Kidney epithelial cell (primary cell): ENCODE measurements at places on chromosomes 1 and 21. TPM values are rescaled to one million over a fixed set of nuclear protein-coding genes. Genes with fewer than 3 reads are reported as not detected.

The ACTL8 gene
- 0.17 TPM in 1 of 2 replicates, not detected in the other for total RNA-seq

DNA sequence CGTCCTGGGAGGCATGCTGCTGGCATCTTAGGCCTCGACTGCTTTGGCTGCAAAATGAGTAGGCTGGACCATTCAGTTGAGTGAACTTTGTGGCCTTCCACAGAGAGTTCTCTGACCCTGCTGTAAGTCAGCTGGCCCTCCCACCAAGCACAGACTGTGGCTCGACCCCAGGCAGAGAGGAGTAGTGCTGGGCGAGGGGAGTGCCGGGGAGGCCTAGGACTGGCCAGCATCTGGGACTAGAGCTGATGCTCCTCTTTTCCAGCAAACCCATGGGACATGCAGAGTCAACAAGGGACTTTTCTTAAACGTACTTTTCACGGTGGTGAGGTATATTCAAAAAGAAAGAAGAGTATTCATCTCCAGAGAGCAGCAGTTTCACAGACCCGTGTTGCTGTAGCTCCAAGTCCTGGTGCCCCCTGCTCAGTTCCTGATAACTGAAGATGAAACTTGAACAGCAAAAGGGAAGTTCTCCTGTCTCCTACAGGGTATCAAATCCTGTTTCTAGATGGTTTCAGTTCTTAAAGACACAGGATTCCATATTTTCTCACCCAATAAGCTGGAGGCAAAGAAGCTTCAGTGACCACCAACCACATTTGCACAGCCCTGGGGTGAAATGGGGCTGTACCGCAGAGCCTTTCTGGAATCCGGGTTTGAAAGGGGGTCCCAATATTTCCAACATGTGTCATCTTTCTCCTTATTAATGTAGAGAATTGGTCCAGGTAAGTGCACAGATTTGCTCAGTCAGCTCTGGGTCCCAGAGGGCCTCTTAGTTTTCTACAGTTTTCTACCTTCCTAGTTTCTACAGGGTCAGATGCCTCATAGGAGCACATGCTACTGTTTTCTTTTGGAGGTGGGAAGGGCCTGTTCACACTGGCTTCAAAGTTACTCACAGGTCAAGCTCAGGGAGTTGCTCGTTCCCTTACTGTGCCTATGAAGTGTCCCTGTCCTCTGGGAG, 20.9 kb downstream of the BATF3 start:
- no peak for DNase-seq

The LRRIQ3 gene
- 0.82 and 1.9 TPM in 2 replicates for total RNA-seq

DNA sequence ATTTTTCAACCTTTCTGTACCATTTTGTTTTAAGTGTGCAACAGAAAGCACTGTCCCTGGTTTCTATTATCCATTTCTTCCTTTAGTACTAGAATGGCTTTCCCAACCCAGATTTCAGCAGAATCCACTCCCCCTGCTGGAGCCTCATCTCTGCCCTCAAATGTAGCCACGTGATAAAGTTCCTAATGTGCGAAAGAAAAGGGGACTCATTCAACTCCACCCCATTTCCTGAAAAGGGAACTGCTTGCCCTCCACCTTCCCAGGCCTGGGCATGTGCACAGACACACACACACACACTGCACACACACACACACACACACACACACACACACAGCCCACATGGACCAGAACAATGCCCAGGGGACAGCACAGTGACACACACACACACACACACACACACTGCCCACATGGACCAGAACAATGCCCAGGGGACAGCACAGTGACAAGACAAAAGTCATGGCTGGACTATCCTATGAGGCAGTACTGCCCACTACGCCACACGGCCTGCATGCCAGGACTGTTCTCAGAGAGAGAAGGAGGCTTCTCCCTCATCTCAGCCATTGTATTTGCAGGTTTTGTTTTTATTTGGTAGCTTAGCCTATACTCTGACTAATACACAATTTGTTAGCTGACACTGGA, 33.2 kb downstream of the PACC1 start:
- DNase-seq = no peak

- DNase-seq = no peak
Measured at GRCh38 chr1:93990010-93990409, 80.8 kb upstream of the GCLM start.

DNA sequence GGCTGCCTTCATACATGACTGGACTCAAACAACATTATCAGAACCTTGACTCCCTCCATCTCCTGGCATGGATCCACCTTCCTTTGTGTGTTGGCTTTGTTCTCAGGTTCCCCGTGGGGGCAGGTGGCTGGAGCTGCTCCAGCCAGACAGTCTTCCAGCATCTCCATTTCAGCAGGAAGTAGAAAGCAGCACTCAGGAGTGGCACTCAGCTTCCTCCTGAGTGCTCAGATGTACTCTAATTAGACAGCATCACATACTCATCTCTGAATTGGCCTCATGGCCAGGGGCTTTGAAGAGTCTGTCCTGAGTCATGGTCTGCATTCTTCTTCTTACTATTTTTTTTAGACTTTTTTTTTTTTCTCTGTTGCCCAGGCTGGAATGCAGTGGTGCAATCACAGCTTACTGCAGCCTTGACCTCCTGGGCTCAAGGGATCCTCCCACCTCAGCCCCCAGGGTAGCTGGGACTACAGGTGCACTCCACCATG, 27.9 kb downstream of the OVAAL start:
- DNase-seq = peak; percentile 89

GRCh38 chr1:64223329-64224151, 20.1 kb downstream of the UBE2U start:
- peak; percentile 53 for DNase-seq

DNA sequence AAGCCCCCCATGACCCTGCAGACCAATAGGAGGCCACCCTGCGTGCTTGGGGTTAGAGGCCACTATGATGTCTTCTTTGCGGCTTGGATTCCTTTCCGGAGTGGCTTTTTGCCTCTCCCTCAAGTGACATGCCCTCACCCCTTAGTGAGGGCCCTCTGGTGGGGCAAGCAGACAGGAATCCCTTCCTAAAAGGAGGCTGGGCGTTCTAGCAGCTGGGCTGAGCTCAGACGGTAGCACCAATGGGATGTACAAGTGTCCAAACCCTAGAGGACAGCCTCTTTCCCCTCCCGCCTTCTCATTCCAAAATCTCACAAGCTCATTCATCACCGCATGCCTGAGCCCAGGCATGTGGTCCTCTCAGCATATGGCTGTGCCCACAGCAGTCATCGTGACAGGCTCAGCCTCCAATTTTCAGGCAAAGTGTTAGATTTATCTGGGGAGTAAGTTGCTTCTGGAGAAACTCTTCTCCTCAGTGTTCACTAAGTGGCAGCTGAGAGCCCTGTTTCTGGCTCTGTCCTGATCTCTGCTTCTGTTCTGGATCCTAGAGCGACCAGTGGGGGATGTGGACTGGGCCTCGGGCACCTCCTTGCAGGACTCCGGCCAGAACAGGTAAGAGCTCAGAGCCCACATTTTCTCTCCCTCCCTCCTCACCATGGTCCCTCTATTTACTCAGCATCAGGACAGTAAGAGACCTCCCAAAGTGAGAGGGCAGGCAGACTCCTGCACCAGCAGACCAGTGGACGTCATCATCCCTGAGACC, 4.8 kb downstream of the KIAA1614 start:
- DNase-seq = no peak

GRCh38 chr1:7223334-7224080, 438.3 kb downstream of the CAMTA1 start:
- DNase-seq = peak; percentile 35

The CFHR4 gene
- total RNA-seq = not detected in 2 replicates

DNA sequence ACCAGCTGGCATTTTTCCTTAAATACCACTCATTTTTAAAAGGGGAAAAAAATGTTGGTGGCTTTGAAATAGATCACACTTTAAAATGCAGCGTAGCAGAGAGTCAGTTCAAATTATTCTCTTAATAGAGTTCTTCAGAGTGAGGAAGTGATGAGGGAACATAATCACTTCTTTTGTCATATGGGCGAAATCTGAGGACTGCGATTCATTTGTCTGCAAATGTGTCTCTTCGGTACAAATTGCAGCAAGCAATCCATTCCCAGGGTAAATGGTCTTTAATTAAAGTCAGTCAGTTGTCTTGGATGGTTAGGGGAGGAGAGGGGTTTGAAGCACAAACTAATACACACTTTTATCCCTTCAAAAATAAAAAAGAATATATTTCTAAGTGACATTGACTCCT, 86.0 kb upstream of the SELENON start:
- DNase-seq = no peak

- DNase-seq = no peak
Measured at GRCh38 chr1:8874230-8875201, 4.0 kb downstream of the ENO1 start.

DNA sequence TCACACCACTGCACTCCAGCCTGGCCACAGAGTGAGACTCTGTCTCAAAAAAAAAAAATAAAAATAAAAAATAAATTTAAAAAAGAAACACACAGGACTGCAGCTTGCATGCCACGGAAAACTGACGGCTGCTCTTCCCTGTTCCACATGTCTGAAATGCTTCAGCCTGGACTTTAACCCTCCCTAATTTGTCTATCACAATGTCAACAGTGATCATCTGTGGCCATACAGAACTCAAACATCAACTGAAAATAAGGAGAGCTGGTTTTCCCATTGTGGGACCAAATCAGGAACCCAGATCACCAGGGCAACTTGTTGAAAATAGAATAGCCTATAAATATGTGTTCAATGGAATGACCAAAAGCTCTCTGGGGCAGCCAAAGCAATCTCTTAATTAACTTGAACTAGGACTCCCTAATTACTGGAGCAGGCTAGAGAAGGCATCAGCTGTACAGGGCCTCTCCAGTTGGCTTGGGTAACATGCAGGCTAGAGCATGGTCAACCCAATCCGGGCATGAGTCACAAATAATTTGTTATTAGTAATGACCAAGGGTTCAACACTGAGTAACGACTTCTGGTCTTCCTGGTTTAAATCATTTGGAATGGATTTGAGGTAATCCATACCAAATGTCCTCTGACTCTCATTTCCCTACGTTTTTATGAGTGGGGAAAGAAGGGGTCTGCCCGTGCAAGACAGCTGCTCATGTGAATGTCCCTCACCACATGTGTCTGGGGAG, 62.7 kb upstream of the KAZN start:
- no peak for DNase-seq

DNA sequence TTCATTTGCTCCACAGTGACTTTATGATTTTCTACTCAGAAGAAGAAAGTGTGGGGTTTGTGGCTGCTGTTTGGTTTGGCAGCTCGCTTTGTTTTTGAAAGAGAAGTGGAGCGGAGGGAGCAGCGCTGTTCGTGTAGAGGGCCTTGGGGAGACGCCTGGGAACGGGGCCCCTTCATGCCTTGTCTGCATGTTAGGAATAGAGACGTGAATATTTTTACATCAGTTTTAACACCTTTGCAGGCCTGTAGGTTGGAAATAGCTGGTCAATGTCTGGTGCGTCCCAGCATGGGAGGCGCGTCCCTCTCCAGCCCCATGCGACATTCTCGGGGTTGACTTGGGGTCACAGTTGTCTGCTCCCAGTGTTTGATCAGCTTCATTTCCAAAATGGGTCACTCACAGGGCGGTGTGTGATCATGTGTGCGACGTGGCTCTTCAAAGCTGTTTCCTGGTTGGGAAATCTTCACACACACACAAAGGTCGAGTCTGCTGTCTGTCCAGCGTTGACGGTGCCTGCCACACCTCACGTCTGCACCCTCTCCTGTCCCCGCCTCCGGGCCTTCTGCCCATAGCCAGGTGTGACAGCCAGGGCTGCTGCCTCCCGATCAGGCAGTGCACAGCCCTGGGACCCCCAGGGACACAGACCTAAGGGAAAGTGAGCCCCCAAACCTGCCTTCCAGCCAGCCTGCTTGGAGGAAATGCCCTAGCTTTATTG, 149.2 kb downstream of the PSMG1 start:
- no peak for DNase-seq

DNA sequence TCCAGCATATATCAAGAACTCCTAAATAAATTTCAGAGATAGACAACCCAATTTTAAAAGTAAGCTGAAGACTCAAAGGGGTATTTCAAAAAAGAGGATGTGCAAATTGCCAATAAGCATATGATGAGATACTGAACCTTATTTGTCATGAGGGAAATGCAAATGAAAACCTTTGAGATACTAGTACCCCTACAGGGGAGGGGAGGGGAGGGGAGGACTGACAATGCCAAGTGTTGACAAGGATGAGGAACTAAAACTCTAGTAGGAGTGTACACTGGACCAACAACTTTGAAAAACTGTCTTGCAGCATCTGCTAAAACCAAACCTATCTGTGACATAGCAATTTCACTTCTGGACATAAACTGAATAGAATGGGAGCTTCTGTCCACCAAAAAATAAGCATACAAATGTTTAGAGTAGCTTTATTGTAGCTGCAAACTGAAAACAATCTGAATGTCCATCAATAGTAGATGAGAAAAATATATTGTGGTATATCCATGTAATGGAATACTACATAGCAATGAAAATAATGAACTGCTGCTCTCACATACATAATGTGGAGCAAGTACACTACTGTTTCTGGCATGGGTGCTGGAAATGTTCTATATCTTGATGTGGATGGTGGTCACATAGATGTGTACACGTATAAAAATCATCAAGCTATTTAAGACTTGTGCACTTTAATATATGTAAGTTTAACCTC, 57.2 kb downstream of the CDK18 start:
- no peak for DNase-seq

DNA sequence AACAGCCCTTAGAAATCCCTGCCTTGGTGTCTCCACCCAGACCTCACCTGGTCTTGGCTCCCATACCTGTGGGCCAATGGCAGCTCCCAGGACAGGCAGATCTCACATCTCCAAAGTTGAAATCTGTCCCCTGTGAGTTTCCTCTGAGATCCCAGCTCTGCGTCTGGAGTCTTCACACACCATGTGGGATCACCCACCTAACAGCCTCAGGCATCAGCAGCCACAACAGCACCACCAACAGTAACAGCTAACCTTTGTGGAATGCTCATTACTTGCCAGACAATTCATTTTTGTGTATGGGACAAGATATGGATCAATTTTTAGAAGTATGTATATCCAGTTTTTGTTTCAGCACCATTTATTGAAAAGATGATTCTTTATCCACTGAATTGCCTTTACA, 523.2 kb downstream of the MATN1 start:
- no peak for DNase-seq

DNA sequence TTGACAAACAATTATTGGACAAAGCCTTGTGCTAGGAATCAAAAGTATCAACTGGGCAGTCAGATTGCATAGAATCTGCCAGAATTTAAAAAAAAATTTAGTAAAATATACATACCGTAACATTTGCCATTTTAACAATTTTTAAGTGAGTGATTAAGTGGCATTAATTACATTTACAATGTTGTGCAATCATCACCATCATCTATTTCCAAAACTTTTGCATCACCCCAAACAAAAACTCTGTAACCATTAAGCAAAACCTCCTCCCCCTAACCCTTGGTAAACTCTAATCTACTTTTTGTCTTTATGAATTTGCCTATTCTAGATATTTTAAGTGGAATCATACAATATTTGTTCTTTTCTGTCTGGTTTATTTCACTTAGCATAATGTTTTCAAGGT, 182.8 kb downstream of the LMO4 start:
- no peak for DNase-seq

The RORC gene
- total RNA-seq = 0.17 TPM in 1 of 2 replicates, not detected in the other

GRCh38 chr1:119485201-119485600, 21.8 kb upstream of the HSD3B1 start:
- no peak for DNase-seq

The AXDND1 gene
- 0.34 and 0.50 TPM in 2 replicates for total RNA-seq

The MAEL gene
- total RNA-seq = 0.33 TPM in 1 of 2 replicates, not detected in the other

The SLFNL1 gene
- total RNA-seq = 0.41 TPM in 1 of 2 replicates, not detected in the other

- DNase-seq = no peak
Measured at GRCh38 chr1:5430911-5431697, 561.1 kb downstream of the NPHP4 start.

- no peak for DNase-seq
Measured at GRCh38 chr1:111507411-111508201, 4.2 kb upstream of the ADORA3 start.

GRCh38 chr1:45172005-45172404, 34.4 kb downstream of the ZSWIM5 start:
- no peak for DNase-seq
